ENCODE measurements at places on chromosomes 7 and 10. TPM values are rescaled to one million over a fixed set of nuclear protein-coding genes. Genes with fewer than 3 reads are reported as not detected.

ZNF365 gene
- total RNA-seq, result 0.26 TPM

- H3K4me3 ChIP-seq, result no peak overlapping the region
- no peaks in the 10 kb centered on the region for H3K36me3 ChIP-seq
- no peaks in the 10 kb centered on the region for H3K27me3 ChIP-seq
- H3K27ac ChIP-seq, result no peak overlapping the region
- no peaks in the 10 kb centered on the region for H3K4me1 ChIP-seq
Observed at GRCh38 chr7:69419934-69420333, 178.3 kb upstream of the AUTS2 start.

DNA sequence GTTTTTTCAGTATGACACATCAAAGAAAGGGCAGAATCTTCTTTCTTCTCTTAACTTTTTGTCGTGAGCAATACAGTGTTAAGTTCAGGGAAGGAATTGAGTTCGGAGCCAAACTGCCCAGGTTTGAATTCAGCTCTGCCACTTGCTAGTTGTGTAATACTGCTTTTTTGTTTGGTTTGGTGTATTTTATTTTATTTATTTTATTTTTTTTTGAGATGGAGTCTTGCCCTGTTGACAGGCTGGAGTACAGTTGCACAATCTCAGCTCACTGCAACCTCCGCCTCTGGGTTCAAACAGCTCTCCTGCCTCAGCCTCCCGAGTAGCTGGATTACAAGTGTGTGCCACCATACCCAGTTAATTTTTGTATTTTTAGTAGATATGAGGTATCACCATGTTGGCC lies 539.8 kb upstream of the GALNT17 start:
- no peak overlapping the region for H3K4me3 ChIP-seq
- DNase-seq, result no peak
- H3K27ac ChIP-seq, result no peak overlapping the region
- no peaks in the 10 kb centered on the region for H3K27me3 ChIP-seq
- no peaks in the 10 kb centered on the region for H3K36me3 ChIP-seq

GRCh38 chr10:7483848-7484247 lies 73.0 kb upstream of the SFMBT2 start:
- H3K36me3 ChIP-seq, result no peaks in the 10 kb centered on the region
- H3K27me3 ChIP-seq, result no peaks in the 10 kb centered on the region
- H3K4me3 ChIP-seq, result no peak overlapping the region
- peak overlapping the region; percentile 26 for H3K27ac ChIP-seq
- no peak for DNase-seq

ZP3 gene
- total RNA-seq, result 3.1 TPM

GRCh38 chr10:101304316-101304715 lies 49.6 kb upstream of the BTRC start:
- no peak overlapping the region for H3K27ac ChIP-seq
- no peak for DNase-seq
- no peaks in the 10 kb centered on the region for H3K27me3 ChIP-seq
- H3K4me3 ChIP-seq, result no peak overlapping the region

- H3K27me3 ChIP-seq, result no peaks in the 10 kb centered on the region
- peaks cover 6% of the 10 kb centered on the region for H3K4me1 ChIP-seq
- H3K27ac ChIP-seq, result peak overlapping the region; percentile 81
- DNase-seq, result no peak
- H3K36me3 ChIP-seq, result no peaks in the 10 kb centered on the region
Observed at GRCh38 chr10:102150970-102151773, 1.0 kb upstream of the NOLC1 start.

GIMAP6 gene
- 3.6 TPM for total RNA-seq

- no peaks in the 10 kb centered on the region for H3K27me3 ChIP-seq
- H3K27ac ChIP-seq, result no peak overlapping the region
- H3K4me1 ChIP-seq, result peaks cover 3% of the 10 kb centered on the region
Observed at GRCh38 chr7:127892488-127893314, 138.5 kb downstream of the LRRC4 start.

DNA sequence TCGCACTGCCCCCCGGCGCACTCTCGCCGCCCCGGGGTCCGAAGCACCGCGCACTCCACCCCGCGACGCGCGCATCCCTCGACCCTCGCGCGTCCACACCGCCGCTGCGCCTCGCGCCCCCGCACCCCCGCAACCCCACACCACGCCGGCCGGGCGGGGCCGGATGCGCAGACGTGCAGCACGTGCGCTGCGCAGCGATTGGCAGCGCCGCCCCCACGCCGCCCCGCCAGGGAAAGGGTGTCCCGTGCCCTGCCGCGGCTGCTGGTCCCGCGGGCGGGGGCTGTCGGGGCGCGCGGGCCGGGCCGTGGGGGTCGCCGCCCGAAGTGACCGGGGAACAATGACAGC lies 53.7 kb upstream of the KDM7A start:
- peaks cover 4% of the 10 kb centered on the region for H3K4me1 ChIP-seq
- no peaks in the 10 kb centered on the region for H3K36me3 ChIP-seq
- no peak overlapping the region for H3K27ac ChIP-seq
- no peak for DNase-seq
- H3K4me3 ChIP-seq, result peak overlapping the region; percentile 33

DNA sequence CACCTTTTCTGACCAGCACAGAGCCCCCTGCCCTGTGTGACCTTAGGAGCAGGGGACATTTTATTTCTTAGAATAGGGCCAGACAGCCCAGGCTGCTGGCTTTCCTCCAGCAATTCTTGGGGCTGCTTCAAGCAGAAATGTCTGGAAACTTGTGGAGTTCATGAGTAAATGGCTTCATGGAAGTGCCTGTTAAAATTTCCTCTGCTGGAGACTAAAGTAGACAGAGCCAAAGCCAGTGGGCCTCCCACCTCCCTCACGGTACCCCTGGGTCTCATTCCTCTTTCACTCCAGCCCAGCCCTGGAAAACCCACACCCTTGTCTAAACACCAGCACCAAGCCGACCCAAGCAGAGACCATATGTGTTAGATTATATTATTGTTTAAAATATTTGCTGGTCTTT lies 505.5 kb upstream of the ZMIZ1 start:
- DNase-seq, result no peak
- no peaks in the 10 kb centered on the region for H3K4me1 ChIP-seq
- no peaks in the 10 kb centered on the region for H3K27me3 ChIP-seq
- H3K36me3 ChIP-seq, result no peaks in the 10 kb centered on the region
- no peak overlapping the region for H3K27ac ChIP-seq

Data from ovary (tissue), 10 donors.